ENCODE measurements at places on chromosomes 13 and 19.

- no peak for DNase-seq
Measured at GRCh38 chr13:74570834-74571233, 436.6 kb upstream of the KLF12 start.

GRCh38 chr19:46786236-46787039, 2.0 kb downstream of the SLC1A5 start:
- DNase-seq, result peak; percentile 83

DNA sequence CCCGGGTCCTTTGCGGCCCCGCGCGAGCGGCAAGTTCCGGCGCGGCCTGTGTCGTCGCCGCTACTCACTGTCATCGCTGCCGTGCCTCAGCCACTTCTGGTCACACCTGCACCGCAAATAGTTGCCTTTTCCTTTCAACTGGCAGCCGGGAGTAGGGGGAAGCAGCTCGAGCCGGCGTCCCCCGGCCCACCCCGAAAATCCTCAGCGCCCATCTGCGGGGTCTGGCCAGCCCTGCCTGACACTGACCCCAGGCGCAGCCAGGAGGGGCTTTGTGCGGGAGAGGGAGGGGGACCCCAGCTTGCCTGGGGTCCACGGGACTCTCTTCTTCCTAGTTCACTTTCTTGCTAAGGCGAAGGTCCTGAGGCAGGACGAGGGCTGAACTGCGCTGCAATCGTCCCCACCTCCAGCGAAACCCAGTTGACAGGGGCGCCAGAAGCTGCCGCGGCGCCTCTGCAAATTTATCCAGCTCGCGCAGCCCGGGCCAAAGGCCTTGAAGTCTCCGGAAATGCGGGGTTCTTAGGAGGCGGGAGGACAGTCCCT, 1.7 kb downstream of the PDX1 start:
- peak; percentile 40 for DNase-seq

GRCh38 chr19:29711584-29712132, 3.4 kb downstream of the C19orf12 start:
- DNase-seq, result no peak

GRCh38 chr19:55145232-55145631, 3.8 kb downstream of the TNNT1 start:
- DNase-seq, result no peak

GRCh38 chr19:6364353-6364752, 3.0 kb downstream of the CLPP start:
- no peak for DNase-seq

Measured in germinal center (tissue), 1 donor.